ENCODE measurements at places on chromosomes 5 and 9. TPM values are rescaled to one million over a fixed set of nuclear protein-coding genes. Genes with fewer than 3 reads are reported as not detected.

DNA sequence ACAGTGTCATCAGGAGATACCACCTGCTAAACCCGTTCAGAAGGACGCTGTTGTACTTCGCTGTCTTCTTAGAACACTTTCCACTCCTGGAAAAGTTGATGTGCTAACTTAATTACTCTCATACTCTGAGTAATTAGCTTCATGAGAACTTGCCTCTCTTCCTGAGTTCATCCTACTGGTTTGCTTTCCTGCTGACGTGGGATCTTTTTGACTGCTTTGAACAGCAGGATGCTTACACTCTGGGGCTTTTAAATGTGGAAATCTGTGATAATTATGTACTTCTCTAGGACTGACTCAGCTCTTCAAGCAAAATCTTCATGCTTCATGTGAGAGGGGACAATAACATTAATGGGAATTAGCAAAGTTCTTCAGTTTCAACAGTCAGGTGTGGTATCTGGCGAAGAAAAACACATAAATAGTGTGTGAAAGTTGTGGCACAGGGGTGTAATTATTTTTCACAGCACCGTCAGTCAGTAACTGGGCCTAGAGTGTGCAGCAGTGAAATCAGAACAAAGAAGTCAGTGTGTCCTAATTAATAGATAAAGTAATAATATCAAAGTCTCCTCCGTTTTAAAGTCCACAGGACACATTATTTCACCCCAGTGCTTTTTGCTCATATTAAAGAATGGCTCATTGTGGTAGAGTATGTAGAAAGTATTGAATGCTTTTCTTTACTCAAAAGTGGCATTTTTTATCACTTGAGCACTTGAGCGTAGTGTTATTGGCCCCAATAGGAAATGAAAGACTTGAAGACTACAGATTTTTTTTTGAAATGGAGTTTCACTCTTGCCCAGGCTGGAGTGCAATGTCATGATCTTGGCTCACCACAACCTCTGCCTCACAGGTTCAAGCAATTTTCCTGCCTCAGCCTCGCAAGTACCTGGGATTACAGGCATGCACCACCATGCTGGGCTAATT is 140.9 kb upstream of the DMRT1 start:
- no peak for DNase-seq

DNA sequence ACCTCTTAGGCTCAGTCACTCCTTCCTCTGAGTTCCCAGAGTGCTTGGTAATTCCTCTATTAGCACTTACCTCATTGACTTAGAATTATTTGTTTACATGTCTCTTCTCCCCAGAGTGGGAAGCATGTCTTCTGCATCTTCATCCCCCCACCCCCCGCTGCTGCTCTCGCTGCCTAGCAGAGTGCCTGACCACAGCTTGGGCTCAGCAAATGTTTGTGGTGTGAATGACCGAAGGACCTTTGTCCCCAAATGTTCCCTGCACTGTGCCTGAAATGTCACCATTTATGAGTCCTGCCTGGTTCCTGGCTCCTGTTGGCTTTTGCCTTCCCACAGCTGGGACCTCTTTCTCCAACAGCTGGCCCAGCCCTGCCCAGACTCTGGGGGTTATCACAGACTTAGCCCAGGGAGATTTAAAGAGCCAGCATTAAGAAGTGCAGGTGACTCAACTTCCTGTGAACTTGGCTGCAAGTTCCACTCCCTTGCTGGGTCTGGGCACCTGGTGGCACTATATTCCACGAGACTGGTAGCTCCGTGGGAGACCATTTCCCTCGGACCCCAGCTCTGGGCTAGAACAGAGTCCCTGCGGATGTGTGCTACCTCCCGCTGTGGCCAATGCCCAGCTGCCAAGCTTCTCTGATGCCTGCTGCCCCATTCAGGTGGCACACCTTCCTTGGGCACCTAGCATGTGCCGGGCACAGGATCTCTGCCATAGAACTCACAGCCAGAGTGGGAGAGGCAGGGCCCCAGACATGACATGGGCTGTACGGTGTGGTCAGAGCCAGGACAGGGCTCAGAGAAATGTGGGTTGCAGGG is 1.8 kb upstream of the HMCN2 start:
- no peak for DNase-seq

DNA sequence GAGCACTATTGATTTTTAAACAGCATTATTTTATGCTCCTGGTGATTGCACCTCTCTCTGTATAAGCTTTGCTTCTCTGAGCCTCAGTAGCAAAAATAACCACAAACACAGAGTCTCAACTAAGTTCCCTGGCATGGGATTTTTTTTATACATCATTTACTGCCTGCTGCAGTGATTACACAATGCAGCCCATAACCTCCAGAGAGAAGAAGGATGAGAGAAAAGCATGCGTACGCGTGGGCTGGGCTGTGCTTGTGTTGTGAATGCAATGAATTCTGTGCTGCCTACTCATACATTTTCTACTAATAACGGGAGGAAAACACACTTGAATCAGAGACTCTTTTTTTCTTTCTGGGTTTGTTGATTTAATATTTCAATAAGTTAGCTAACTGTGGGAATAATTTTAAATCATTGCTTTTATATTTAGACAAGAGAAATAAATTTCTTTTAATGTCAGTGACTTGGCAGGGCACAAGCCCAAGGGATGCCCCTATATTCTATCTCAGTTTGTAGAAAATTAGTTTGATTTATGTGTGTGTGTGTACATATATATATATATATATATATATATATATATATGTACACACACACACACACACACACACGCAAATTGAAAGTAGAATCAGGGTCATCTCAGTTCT is 351.5 kb downstream of the MED10 start:
- DNase-seq, result no peak

DNA sequence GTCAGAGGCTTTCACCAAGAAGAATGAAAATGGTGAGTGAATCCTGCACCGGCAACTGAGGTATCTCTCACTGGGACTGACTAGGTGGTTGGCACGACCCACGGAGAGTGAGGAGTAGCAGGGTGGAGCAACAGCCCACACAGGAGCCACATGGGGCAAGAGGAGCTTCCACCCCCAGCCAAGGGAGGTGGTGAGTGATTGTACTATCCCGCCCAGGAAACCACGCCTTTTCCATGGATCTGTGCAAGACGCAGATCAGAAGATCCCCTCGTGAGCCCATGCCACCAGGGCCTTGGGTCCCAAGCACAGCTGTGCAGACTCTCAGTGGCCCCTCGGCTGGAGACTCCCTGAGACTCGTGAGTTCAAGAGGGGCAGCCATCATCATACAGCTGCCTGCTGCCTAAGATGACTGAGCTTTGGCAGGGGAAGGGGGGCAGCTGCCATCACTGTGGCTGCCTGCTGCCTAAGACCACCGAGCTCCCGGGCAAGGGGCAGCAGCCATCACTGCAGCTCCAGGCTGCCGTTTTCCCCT is 229.5 kb downstream of the AP3B1 start:
- no peak for DNase-seq

DNA sequence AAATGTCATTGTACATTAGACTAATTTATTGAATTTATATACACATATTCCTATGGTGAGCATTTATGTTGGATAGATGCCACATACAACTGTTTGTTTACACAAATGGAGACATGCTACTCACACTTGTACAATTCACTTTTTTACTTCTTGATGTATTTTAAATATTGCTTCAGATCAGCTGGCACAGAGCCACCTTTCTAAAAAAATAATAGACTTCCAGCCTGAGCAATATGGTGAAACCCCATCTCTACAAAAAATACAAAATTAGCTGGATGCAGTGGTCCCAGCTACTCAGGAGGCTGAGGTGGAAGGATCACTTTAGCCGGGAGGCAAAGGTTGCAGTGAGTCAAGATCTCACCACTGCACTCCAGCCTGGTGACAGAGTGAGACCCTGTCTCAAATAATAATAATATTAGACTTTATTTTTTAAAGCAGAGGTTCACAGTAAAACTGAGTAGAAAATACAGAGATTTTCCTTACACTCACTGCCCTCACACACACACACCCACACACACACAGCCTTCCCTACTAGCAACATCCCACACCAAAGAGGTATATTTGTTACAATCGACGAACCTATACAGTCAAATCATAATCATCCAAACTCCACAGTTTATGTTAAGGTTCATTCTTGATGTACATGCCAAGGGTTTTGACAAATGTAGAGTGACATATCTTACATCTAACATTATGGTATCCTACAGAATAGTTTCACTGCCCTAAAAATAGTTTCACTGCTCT is 16.5 kb upstream of the ADRB2 start:
- no peak for DNase-seq

The C9orf50 gene
- total RNA-seq, result not detected

GRCh38 chr9:128770286-128771030 is 1.3 kb downstream of the ZER1 start:
- DNase-seq, result no peak

GRCh38 chr9:36898431-36899020 is 135.5 kb downstream of the PAX5 start:
- DNase-seq, result no peak

- no peak for DNase-seq
Measured at GRCh38 chr9:72912476-72913381, 40.1 kb downstream of the ALDH1A1 start.

- DNase-seq, result no peak
Measured at GRCh38 chr5:39328731-39329130, 35.6 kb downstream of the C9 start.

The CCL21 gene
- 7.9 TPM for total RNA-seq

The NTNG2 gene
- total RNA-seq, result 5.9 TPM

The IL4 gene
- not detected for total RNA-seq

- no peak for DNase-seq
Measured at GRCh38 chr5:54463713-54464112, 8.2 kb downstream of the HSPB3 start.

The SHLD3 gene
- total RNA-seq, result not detected

The UGCG gene
- 5.7 TPM for total RNA-seq

All from ascending aorta (tissue), 2 donors.